Activated CD4-positive, alpha-beta T cell treated with anti-CD3 and anti-CD28 coated beads, Interleukin-2, amount 50 U/mL, for 4 hours (primary cell): ENCODE measurements at places on chromosomes 2 and 18.

GRCh38 chr18:32298171-32298667 lies 108.4 kb downstream of the MEP1B start:
- DNase-seq = no peak

GRCh38 chr2:165967746-165968145 lies 14.2 kb upstream of the TTC21B start:
- DNase-seq = no peak

- no peak for DNase-seq
Observed at GRCh38 chr2:38485734-38486133, 108.7 kb upstream of the ATL2 start.

GRCh38 chr2:195466427-195466826 lies 190.6 kb upstream of the SLC39A10 start:
- DNase-seq = no peak

- DNase-seq = no peak
Observed at GRCh38 chr2:28291811-28292440, 100.7 kb upstream of the FOSL2 start.

DNA sequence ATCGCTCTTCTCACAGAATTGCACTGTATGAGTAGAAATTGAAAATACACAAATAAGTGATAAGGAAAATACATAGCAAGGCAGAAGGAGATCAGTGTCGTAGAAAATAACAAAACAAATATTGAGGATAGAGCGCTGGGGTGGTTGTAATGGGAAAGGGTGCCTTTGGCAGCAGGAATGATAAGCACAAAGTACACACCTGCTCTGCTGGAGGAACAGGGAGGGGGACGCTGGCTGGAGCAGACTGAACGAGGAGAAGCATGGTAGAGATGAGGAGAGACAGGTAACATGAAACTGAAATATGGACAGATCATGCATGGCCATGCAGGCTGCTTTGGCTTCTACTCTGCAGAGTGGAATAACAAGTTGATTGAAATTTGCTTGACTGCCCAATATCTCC lies 181.2 kb upstream of the FSHR start:
- no peak for DNase-seq

DNA sequence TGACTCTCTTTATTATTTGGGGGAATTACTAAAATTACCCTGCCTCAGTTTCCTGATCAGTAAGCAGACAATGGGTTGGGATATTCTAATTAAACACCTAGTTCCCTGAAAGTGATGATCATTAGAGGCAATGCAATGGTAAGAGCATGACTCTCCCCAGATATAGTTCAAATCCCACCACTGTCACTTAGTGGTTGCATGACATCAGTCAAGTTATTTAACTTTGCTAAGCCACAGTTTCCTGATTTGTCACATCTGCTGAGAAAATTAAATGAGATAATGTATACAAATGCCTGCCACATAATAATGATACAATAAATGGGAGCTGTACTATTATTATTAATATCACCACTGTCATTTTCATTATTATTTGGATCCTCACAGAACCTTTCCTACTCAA lies 29.9 kb downstream of the ZEB2 start:
- no peak for DNase-seq

GRCh38 chr18:34921226-34921625 lies 120.0 kb upstream of the MAPRE2 start:
- DNase-seq = no peak

- peak; percentile 15 for DNase-seq
Observed at GRCh38 chr2:195382186-195382585, 274.8 kb upstream of the SLC39A10 start.

GRCh38 chr2:88011011-88011410 lies 5.3 kb downstream of the RNU2-63P start:
- DNase-seq = no peak

- no peak for DNase-seq
Observed at GRCh38 chr2:197215748-197216360, 94.7 kb downstream of the ANKRD44 start.

- DNase-seq = no peak
Observed at GRCh38 chr2:205637779-205638503, 44.4 kb upstream of the NRP2 start.

DNA sequence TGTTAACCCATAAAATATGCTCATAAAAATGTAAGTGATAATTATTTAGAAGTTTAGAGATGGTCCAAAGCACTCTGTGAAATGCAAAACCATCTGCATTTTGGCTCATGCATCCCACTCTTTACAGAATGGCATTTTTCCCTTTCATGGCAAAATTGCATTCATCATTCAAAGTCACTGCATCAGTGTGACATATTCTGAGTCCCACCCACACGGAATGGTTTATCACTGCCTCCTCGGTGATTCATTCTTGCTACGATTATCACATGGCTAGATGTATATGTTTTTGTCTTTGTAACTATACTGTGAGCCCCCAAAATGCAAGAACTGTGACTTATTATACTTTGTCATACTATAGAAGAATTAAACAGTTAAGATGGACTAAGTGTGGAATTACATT lies 293.0 kb downstream of the LRATD1 start:
- no peak for DNase-seq

GRCh38 chr2:24907116-24907515 lies 12.9 kb downstream of the ADCY3 start:
- DNase-seq = no peak

GRCh38 chr2:10452312-10452711 lies 4.2 kb upstream of the ODC1 start:
- DNase-seq = no peak

GRCh38 chr18:59996370-59996966 lies 96.7 kb downstream of the PMAIP1 start:
- DNase-seq = no peak

- DNase-seq = no peak
Observed at GRCh38 chr2:199810422-199811171, 40.4 kb downstream of the FTCDNL1 start.

DNA sequence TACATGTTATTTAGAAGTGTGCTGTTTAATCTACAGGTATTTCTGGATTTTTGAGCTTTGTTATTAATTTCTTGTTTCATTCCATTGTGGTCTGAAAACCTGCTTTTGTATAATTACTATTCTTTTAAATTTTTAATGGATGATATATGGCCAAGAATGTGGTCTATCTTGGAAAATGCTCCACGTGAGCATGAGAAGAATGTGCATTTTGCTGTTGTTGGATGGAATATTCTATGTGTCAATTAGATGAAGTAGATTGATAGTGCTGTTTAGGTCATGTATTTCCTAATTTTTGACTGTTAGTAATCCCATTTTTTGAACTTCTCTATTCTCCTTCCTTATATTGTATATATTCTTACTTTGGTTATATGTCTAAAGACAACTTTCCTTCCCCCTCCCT lies 19.9 kb upstream of the TTN start:
- no peak for DNase-seq

GRCh38 chr2:181264001-181264400 lies 193.2 kb upstream of the ITGA4 start:
- no peak for DNase-seq

GRCh38 chr2:191950132-191950874 lies 103.4 kb upstream of the CAVIN2 start:
- DNase-seq = no peak

GRCh38 chr2:63048367-63049171 lies 2.1 kb upstream of the OTX1 start:
- no peak for DNase-seq

GRCh38 chr18:67924656-67925055 lies 408.1 kb upstream of the DSEL start:
- no peak for DNase-seq

GRCh38 chr2:10481666-10482157 lies 33.6 kb upstream of the ODC1 start:
- no peak for DNase-seq

DNA sequence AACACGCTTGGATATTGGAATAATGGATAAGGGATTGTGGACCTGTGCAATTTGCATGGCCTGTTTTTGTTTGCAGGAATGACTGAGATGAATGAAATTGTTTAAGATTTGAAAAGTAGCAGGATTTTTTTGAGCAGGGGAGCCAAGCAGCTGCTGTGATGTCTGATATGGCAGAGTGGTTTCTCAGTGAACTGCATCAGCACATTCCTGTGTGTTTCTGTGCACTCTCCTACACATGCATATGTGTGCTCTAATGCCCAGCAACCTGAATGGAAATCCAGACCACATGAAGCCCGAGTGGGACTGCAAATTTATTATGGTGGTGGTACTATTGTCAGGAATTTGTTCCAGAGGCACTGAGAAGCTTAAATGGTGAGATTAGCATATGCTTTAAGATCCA lies 161.7 kb downstream of the PARD3B start:
- no peak for DNase-seq

- no peak for DNase-seq
Observed at GRCh38 chr18:59048378-59048777, 91.3 kb upstream of the SEC11C start.

GRCh38 chr2:10982931-10983701 lies 71.4 kb downstream of the KCNF1 start:
- no peak for DNase-seq

DNA sequence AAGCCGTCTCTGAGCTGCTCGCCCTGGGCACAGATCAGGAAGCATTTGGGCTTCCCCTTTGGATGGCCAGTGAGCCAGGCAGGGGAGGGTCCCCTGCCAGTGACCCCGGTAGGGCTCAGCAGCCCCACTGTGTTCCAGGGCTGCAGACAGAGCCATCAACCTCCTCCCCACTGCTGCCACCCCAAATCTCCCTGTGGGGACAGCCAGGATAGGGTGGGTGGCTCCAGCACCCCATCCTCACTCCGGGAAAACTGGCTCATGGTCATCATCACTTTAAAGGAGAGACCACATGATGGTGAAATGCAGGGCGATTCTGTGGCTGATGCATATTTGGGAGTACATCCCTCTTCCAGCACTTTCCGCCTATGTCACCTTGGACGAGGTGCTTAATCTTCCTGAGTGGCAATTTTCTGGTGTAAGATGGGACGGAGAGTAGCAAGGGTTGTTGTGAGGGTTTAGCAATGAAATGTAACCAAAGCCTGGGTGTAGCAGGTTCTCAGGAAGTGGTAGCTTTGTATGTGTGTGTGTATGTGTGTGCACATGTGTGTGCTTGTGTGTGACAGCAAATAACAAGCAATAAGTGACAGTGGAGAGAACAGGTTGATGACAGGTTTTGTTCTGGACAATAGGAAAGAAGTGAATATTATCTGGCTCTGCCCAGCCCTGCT lies 61.8 kb downstream of the ACAA2 start:
- DNase-seq = no peak

DNA sequence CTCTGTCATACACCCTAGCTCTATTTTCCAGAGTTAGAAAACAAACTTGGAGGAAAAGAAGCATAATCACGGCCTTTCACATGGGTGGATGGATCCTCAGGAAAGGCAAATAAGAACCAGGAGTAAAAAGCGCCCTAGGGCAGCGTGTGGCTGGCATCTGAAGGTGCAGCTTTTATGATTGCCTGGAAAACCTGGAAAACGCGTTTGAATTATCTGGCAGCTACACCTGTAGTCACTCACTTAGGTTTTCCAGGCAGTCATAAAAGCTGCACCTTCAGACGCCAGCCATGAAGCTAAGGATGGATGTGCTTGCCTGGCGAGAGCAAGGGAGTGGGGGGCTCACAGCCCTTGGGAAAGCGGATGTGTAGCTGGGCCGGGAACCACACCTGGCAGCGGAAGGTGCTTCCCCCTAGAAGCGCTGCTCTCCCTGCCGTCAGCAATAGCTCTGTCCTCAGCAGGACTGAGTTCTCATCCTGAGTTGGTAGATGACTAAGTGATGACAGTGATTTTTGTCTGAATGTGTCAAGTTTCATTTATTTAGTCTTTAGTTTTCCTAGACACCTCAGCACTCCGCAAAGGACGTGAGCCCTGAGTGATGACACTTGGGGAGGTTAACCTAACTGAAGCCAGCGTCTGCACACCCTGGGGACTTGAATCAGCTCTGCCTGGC lies 82.0 kb downstream of the DCDC2C start:
- no peak for DNase-seq

DNA sequence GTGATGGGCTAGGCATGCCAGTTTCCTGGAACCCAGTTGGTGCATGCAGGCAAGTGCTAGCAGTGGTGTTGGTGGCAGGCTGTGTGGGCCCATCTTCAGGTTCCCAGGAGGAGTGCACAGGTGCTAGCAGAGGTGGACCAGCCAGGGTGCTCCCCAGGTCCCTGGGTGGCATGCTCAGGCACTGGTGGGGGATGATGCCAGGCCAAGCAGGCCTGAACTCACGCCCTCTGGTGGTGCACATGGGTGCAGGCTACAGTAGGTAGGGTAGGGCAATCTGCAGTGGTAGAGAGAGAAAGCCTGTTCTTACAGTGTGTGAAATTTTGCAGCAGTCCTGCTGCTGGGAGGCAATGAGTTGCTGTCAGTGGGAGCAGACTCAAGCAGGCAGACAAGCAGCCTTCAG lies 1651.8 kb downstream of the DPP10 start:
- no peak for DNase-seq

- DNase-seq = no peak
Observed at GRCh38 chr2:42996528-42996927, 204.1 kb upstream of the HAAO start.

DNA sequence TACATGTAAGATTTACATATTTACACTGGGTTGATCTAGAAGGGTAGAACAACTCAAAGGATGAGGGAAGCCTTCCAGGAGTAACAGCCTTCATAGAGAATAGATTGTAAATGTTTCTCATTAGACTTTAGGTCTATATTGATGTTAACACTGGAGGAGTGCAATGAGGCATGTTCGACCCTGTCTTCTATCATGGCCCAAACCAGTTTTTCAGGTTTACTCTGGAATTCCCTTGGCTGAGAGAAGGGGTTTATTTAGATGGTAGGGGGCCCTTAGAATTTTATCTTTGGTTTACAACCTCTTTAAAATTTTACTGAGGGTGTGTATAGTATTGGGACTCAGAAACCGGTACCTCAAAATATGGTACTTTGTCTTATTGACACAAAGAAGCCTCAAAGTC lies 634.9 kb upstream of the PIK3C3 start:
- DNase-seq = no peak

GRCh38 chr2:88307817-88308216 lies 137.7 kb downstream of the THNSL2 start:
- no peak for DNase-seq

- no peak for DNase-seq
Observed at GRCh38 chr2:170157025-170157684, 20.8 kb upstream of the MYO3B start.
